ENCODE measurements at places on chromosomes 11 and 22.

GRCh38 chr11:126102436-126102981 is 39.8 kb upstream of the CDON start:
- no peak for DNase-seq

DNA sequence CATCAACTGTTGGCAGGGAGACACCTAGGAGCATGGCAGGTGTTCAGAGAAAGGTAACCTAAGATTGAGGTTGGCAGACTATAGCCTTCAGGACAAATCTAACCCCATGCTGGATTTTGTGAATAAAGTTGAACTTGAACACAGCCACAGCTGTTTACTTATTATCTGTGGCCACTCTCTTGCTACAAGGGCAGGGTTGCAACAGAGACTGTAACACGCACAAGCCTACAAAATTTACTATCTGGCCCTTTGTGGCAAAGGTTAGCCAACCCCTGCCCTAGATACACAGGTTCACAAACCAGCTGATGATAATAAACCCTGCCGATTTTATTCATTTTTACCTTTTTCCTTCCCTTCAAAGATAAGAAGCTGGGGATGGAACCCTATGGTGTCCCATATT is 2.5 kb downstream of the THYN1 start:
- DNase-seq: no peak

- no peak for DNase-seq
Measured at GRCh38 chr22:23177197-23177596, 3.1 kb upstream of the BCR start.

GRCh38 chr11:57801183-57801485 is 39.5 kb downstream of the CTNND1 start:
- no peak for DNase-seq

- DNase-seq: no peak
Measured at GRCh38 chr22:17949642-17950473, 74.5 kb downstream of the MICAL3 start.

DNA sequence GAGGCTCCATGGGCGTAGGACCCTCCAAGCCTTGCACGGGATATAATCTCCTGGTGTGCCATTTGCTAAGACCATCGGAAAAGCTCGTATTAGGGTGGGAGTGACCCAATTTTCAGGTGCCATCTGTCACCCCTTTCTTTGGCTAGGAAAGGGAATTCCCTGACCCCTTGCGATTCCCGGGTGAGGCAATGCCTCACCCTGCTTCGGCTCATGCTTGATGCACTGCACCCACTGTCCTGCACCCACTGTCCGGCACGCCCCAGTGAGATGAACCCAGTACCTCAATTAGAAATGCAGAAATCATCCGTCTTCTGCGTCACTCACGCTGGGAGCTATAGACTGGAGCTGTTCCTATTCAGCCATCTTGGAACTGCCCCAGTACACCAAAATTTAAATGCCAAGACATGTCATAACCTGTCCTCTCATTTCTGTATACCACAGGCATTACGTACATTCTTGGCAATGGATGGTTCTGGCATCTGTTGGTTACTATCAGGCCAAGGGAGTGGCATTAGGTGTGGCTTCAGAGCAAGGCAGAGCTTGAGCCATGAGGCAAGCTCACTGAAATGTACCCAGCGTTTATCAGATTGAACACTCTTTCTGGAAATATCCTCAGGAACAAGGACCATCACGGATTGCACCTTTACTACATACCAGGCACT is 95.4 kb upstream of the GALNT18 start:
- DNase-seq: no peak

DNA sequence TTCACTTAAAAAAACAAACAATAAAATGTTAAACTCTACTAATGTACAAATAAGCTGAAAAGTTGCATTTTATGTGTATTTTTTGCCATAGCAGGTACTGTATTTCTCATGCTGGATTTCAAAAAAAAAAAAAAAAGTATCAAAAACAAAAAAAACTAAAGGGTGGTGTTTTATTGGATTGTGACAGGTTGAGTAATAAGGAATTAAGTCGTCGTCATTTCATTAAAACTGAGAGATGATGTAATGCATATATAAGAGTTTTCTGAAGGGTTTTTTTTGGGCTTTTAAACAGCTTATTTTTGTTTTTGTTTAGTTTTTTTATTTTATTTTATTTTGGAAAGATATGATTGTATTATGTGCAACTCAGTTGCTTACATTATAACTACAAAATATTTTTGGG is 10.9 kb upstream of the ADSL start:
- DNase-seq: no peak

GRCh38 chr11:124753205-124753604 is 1.1 kb upstream of the VSIG2 start:
- no peak for DNase-seq

- no peak for DNase-seq
Measured at GRCh38 chr11:74135127-74135840, 35.5 kb downstream of the C2CD3 start.

- DNase-seq: no peak
Measured at GRCh38 chr11:105489446-105489845, 120.4 kb upstream of the GRIA4 start.

DNA sequence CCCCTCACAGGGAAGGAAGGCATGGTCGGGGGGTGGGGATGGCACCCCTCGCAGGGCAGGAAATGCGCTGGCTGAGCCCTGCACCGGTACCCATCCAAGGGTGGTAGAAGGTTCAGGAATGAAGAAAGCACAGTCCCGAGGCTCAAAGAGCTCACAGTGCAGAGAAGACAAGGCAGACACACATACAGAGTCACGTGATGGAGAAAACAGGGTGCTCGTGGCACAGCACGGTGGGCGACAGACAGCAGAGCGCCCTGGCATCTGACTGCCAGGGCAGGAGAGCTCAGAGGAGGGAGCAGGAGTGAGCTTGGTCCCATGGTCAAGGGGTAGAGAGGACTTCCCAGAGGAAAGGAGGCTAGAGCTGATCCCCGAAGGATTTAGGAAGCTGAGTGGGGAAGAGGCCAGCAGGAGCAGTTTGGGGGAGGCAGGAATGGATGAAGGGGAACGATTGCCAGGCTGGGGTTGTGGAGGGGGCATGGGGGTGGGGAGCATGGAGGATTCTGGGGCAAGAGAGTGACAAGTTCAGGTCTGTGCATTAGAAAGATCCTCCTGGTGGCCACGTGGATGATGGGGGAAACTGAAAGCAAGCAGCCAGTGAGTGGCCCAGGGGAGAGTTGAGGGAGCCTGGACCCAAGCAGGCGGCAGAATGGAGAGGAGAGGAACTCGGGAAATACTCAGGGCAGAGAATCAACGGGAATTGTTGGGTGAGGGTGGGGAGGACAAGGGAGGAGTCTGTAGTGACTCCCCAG is 43.9 kb downstream of the PDE2A start:
- no peak for DNase-seq

DNA sequence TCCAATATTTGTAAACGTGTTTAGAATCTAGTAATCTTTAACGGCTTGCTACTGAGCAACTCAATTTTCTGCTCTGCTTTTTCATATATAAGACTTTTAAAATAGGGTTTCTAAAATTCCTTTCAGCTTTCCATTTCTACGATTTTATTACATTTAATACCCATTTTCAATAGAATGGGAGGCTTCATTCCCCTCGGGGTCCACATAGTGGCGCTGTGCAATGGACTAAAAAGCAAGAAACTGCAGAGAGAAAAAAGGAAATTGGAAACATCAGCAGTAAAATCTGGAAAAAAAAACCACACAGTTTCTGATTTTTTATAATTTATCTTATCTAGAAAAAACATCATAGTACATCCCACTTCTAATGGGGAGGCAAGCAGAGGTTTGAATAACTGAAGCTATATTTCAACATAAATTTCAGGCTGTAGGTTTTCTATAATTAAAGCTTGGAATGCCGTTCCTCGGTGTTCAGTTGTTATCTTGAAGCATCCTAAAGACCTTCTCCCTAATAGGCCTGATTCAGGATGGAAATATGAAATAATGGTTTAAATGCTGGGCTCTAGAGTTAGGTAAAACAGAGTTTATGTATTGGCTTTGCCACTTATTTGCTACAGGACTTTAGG is 18.7 kb upstream of the JHY start:
- DNase-seq: no peak

- peak; percentile 77 for DNase-seq
Measured at GRCh38 chr22:38412435-38413084, 42.4 kb downstream of the KCNJ4 start.

GRCh38 chr11:41659985-41660384 is 200.5 kb upstream of the LRRC4C start:
- DNase-seq: no peak

DNA sequence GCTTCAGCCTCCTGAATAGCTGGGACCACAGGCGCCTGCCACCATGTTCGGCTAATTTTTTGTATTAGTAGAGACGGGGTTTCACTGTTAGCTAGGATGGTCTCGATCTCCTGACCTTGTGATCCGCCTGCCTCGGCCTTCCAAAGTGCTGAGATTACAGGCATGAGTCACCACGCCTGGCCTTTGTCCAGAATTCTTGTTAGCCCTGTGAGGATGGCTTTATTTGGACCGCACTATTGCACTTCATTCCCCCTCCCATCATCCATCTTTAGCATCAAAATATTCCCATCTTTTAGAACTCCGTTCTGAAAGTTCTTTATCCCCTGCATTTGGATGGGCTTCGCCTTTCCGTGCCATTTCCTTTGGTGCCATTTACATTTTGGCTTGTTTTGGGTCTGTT is 2.6 kb downstream of the SAMM50 start:
- DNase-seq: no peak

DNA sequence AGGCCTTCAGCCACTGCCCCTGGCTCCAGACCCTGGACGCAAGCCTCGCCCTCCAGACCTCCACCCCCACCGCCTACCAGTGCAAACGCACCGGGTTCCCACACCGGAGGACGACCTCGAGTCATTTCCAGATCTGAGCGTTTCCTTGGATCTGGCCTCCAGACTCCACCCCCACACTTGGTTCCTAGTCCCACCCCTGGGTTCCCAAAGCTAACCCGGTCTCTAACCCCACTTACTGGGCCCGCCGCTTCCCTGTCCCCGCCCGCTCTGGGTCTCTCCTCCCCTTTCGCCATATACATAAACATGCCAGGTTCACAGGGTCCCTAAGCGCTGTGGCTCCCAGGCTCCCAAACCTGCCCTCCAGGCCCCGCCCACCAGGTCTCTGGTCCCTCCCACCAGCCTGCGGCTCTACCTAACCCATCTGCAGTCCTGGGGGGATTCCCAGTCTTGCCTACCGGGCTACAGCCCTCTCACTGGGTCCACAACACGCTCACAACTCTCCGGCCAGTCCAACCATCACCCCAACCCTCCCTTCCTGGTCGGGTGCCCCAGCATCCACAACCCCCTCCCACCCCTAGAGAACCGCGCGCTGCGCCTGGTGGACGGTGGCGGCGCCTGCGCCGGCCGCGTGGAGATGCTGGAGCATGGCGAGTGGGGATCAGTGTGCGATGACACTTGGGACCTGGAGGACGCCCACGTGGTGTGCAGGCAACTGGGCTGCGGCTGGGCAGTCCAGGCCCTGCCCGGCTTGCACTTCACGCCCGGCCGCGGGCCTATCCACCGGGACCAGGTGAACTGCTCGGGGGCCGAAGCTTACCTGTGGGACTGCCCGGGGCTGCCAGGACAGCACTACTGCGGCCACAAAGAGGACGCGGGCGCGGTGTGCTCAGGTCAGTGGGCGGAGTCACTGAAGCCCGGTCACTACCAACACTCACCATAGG is 36.7 kb downstream of the CD6 start:
- no peak for DNase-seq

GRCh38 chr11:31387379-31387778 is 17.7 kb downstream of the DNAJC24 start:
- no peak for DNase-seq

- DNase-seq: no peak
Measured at GRCh38 chr11:70540196-70540595, 141.9 kb downstream of the CTTN start.

GRCh38 chr22:26564672-26565071 is 25.3 kb downstream of the TPST2 start:
- no peak for DNase-seq

- no peak for DNase-seq
Measured at GRCh38 chr22:37018815-37019308, 385 bp downstream of the TST start.

DNA sequence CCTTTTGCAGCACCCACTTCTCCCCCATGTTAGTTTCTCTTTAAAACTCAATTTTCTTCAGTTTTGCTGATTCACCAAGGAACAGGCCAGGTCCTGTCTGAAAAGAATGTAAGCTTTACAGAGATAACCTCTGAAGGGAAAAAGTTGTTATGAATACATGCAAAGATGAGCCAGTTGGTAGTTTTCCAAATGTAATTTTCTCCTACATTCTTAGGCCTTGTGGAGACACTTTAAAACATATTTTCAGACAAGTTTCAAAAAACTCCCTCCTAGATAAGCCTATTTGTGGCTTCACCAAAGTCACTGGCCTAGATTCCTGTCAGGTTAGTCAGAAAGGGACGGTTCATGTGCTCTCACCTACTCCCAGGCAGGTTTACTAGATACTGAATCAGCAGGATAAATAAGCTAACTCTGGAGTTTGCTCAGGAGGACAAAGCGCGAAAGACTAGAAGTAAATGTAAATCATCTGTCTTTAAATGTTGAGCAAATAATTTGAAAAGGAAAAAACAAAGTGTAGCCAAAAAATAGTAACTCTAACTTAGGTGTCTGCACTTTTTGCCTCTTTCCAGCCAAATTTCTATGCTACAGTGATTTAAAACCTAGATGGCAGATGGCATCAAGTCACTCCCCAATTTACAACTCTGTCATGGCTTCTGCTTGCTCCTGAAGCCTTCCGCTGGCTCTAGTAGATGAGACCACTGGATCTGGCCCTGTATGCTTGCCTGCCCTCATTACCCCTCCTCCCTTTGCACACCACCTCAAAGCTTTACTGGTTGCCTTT is 4.9 kb upstream of the ATP6V1E1 start:
- no peak for DNase-seq

- no peak for DNase-seq
Measured at GRCh38 chr22:39925909-39926679, 25.2 kb downstream of the GRAP2 start.

- no peak for DNase-seq
Measured at GRCh38 chr11:40281052-40281580, 1178.3 kb downstream of the LRRC4C start.

DNA sequence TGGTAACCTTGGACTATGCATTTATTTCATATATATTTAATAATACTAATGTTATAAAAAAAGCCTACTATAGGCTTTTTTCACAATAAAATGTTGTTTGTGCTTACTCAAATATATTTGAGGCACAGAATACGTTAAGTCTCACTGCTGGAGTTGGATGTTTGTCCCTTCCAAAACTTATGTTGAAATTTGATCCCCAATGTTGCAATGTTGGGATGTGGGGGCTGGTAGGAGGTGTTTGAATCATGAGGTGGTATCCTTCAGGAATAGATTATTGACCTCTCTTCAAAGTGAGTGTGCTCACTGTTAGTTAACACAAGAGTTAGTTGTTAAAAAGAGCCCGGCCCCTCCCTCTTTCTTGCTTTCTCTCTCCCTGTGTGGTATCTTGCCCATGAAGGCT is 1295.9 kb downstream of the JRKL start:
- no peak for DNase-seq

GRCh38 chr22:24559471-24559870 is 3.7 kb downstream of the SNRPD3 start:
- DNase-seq: no peak

GRCh38 chr11:13140028-13140870 is 131.1 kb downstream of the RASSF10 start:
- peak; percentile 27 for DNase-seq

Data from GM19239 (cell line).